Kidney epithelial cell (primary cell): ENCODE measurements at places on chromosomes 11 and 22.

DNA sequence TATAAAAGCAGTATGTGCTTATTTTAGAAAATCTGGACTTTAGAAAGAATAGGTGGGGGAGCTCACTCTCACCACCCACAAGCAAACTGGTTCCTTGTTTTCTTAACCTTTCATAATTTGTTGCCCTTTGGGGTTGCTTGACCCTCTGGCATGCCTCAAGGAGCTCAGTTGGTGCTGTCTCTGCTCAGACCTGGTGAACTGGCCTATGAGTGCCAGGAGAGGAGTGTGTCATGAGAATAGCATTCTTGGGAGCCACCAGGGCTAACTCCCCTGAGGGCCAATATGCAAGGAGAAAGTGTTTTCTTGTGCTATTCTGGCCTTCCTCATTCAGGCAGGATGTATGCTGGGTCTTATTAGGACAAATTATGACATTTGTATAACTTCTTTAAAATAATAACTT, 21.0 kb upstream of the AMOTL1 start:
- no peak for DNase-seq

DNA sequence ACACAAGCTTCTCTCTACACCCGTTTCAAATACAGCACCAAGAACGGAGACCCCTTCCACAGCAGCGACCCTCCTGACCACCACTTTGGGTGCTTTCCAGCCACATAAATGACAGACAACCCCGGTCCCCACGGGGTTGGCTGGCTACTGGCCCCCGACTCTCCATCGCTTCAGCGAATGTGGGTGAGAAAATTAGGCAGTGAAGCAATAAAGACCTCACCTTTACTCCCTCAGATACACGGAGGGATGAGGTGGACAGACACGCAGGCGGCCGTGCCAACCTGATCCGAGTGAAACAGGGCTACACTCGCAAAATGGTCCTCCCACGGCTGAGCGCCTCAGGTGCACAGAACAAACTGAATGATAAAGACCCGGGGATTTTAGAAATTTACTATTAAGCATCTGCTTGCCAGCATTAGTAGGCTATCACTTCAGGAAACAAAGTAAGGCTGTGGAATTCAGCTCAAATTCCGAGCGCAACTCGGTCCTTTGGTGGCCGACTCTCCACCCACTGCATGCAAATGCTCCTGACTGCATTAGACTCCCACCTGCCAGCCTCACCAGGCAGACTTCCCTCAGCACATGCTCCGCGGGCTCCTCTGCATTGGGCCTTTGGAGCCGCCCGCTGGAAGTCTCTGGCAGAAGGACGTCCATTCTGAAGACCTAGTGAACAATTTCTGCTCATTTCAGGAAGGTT, 12.8 kb upstream of the EFCAB6 start:
- no peak for DNase-seq

GRCh38 chr22:19661156-19661555, 53.1 kb upstream of the SEPTIN5 start:
- DNase-seq = no peak

- no peak for DNase-seq
Measured at GRCh38 chr22:42269432-42270175, 849 bp downstream of the TCF20 start.

DNA sequence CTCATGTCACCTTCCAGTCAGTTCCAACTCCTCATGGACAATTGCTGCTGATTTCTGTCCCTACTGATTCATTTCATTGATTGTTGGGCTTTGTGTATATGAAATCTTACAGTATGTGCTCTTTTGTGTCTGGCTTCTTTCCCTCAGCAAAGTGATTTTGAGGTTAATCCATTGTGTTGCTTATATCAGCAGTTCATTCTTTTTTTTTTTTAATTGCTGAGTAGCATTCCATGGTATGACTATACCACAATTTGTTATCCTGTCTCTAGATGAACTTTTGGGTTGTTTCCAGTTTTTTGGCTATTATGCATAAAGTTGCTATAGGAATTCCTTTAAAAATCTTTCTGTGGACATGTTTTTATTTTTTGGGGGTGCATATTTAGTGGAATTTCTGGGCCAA, 59.9 kb downstream of the NXPE1 start:
- no peak for DNase-seq

DNA sequence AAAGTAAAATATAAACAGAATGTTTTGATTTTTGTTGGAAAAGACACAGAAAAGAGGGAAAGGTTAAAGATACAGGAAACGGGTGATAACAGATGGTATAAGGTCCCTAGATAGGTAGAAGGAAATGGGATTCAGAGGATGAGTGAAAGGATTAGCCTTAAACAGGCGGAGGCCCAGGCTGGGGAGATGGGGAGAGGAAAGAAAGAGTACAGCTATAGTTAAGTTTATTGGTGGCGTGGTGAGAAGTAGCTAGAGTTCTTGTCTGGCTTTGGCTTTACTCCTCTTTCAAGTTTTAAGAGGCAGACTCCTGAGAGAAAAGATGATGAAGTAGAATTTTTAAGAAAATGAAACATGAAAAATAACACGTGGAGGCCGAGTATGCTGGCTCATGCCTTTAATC, 13.7 kb downstream of the ZBTB44 start:
- no peak for DNase-seq

DNA sequence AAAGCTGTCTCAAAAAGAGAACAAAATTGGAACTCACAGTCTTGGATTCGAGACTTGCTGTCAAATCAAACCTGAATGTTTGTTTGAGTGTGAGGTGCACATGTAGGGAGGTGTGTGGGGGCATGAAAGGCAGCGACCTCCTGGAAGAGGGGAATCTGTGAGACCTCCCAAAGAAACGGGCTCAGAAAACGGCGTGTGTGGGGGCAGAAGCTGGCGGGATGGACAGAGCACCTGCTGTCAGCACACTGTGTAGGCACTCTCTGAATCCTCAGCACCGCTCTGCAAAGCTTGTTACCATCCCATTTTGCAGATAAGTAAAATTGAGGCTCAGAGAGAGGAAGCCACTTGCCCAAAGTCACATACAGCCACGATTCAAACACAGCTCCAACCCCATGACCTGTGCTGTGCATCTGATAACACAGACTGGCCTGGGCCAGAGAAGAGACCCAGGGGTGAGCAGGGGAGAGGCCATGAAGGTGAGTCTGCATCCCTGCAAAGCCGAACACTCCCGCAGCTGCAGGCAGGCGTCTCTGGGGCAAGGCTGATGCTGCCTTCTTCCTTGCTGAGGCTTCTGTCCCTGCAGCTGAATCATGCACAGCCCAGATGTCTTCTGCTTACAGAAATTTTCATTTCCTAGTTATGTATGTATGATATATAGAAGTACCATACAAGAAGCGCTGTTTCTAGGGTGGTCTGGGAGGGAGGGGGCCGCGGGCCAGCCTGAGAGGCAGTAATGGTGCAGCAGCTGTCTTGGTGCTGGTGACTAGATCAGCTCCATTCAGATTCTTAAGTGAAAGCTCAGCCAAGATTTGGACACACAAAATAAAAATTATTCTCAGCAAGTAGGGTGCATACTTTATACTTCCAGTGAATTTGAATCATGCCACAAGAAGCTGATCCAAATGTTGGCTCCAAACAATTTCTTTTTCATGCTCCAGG, 67.3 kb upstream of the SHISAL1 start:
- DNase-seq = no peak

DNA sequence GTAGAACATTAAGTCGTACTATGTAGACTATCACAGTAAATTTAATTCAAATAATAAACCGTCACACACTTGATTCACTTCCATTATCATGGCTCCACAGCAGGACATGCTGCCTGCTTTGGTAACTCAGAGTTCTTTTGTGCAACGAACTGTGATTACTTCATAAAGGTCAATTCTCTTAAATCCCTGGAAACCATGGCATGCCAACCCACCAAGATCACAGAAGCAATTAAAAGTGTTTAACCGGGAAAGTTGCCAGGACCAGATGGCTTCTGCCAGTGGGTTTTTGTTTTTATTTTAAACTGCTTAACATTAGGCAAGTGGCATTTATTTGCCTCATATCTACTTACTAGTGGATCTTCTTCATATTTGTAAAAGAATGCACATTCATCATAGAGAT, 1162.1 kb downstream of the DLG2 start:
- peak; percentile 25 for DNase-seq

DNA sequence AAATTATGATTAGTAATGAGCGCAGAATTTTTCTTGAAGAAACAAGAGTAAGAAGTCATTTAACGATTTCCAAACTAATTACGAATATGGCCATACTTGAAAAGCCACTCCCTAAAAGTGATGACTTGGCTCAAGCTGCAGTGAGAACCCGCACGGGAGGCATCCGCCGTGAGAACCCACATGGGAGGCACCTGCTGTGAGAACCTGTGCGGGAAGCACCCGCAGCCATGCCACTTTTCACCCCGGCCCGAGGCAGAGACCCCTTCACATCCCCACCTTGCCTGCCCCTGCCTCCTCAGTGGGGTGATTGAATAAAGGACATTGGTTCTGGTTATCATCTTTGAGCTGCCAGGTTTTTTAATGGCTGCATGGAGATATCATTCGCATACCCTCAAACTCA, 89.7 kb downstream of the BRD1 start:
- no peak for DNase-seq

DNA sequence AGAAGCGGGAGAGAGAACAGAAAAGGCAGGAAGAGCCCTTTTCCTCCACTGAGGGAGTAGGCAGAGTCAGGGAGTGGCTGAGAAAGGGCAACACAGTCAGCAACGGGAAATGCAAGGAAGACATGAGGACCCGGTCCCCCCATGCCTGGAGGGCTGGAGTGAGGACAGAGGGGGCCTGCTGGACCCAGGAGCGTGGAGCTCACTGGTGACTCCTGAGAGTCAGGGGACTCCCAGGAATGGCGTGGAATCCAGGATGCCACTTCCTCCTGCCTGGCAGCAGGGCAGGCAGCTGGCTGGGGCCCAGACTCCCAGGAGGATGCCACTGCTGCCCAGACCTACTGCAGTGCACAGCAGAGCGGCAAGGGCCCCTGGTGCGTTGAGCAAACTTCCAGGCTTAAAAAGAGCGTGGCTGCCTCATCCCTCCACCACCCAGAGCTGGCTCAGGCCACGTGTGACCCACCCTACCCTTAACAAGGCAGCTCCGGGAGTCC, 11.3 kb downstream of the C11orf21 start:
- DNase-seq = no peak

GRCh38 chr22:39960791-39961746, 872 bp downstream of the TMA7B start:
- DNase-seq = peak; percentile 89

GRCh38 chr22:28885939-28886338, 2.6 kb downstream of the ZNRF3 start:
- DNase-seq = no peak

GRCh38 chr22:35445933-35446332, 46.0 kb downstream of the MCM5 start:
- no peak for DNase-seq

- DNase-seq = no peak
Measured at GRCh38 chr11:33344611-33345010, 87.4 kb downstream of the HIPK3 start.

- no peak for DNase-seq
Measured at GRCh38 chr11:45097721-45098493, 48.5 kb upstream of the PRDM11 start.

- no peak for DNase-seq
Measured at GRCh38 chr11:116173506-116173905, 599.3 kb downstream of the BUD13 start.

GRCh38 chr11:78138694-78139421, 568 bp downstream of the ALG8 start:
- no peak for DNase-seq

DNA sequence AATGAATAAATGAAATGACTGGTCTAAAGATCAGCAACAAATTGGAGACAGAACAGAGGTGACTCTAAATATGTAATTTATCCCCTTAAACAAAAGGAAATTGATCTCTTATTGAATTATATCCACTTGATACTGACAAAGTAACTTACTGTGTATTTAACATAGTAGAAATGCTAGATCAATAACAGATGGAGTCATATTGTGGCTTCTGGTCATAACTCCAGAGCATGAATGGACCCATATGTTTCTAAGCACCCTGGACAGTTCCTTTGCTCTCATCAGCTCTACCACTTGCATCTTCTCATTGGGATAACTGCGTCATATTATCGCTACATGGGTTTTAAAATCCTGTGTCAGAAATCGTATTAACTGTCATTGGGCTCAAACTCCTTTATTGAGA, 222.3 kb downstream of the ETS1 start:
- no peak for DNase-seq

DNA sequence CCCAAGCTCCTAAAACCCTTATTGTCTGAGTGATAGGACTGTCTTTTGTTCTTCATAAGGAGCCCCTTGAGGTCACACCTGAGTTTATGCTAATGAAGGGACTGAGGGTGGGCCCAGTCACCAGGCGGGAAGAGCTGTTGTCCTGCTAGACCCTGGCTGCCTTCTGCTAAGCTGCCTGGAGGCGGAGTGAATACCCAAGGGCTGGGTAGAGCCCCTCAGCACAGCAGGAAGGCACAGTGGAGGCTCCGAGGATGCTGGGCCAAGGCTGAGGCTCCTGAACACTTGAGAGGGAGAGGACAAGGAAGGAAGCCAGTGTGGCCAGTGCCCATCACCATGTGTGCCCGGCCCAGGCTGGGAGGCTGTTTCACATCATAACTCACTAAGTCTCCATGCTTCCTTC, 4.8 kb upstream of the PHF21B start:
- DNase-seq = no peak

DNA sequence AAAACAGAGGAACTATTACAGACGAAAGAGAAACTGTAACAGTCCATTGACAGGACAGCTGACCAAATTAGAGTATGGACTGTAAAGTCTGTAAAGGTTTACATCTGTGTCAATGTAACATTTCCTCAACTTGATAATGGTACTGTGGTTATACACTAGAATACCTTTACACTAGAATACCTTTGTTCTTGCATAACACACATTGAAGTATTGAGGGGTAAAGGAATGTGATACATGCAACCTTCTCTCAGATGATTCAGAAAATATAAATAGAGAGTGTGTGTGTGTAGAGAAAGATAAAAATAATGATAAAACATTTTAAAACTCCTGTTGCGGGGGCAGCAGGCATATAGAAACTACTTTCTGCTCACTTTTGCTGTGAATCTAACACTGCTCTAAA, 5.6 kb upstream of the EEF1G start:
- DNase-seq = no peak

GRCh38 chr22:19547620-19548019, 23.4 kb upstream of the CLDN5 start:
- no peak for DNase-seq

GRCh38 chr11:19474954-19475721, 234.4 kb upstream of the E2F8 start:
- no peak for DNase-seq

- no peak for DNase-seq
Measured at GRCh38 chr11:69773626-69774353, 1.4 kb downstream of the FGF4 start.

DNA sequence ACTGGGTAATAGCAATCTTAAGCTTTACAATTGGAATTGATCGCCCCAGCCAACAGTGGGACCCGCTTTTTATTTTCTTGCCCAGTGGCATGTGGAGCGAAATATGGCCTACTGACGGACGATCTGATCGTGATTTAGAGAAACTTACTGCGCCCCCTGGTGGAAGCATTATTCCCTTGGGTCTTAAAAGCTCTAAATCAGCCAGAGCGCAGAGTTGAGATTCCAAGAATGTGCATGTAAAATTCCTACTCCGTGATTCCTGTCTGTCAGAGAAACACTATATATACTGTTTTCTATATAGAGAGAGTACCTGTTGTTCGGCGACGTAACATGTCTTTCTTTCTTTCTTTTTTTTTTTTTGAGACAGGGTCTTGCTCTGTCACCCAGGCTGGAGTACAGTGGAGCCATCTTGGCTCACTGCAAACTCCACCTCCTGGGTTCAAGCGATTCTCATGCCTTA, 3.7 kb upstream of the DPF2 start:
- peak; percentile 62 for DNase-seq
